Central memory CD4-positive, alpha-beta T cell (primary cell): ENCODE measurements at places on chromosomes 5 and 9.

- DNase-seq, result peak; percentile 59
Measured at GRCh38 chr5:56328753-56329560, 95.8 kb upstream of the ANKRD55 start.

DNA sequence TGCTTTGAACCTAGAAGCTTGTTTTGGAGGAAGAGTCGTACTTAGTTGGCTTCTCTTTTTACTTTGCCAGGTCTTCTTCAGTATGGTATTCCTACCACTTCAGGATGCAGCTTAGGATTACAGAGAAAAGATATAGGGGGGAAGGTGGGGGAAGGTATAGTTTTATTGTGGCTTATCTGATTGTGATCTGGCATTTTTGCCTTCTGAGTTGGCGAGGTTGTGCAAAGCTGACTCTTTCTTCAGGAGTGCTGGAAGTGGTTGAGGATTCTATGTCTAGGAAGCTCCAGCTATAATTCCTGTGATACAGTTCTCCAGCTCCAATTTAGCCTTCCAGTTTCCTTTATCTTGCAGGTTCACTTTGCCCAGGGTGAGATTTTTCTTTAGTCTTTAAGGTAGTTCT lies 7.0 kb downstream of the CDC42SE2 start:
- no peak for DNase-seq

DNA sequence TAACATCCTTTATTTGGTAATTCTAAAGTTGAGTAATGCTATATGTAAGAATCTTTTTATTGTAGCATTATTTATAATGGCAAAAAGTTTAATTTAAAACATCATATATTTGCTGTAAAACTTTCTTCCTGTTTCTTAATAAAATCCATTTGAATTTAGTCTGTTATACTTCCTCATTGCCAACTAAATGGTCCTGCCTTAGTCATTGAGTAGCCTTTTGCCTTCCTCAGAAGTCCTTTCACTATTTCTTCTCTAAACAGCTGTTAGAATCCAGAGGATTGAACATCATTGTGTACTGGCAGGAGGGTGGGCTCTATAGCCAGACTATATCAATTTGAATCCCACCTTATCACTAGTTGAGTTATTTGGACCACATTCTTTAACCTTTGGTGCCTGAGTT lies 11.0 kb downstream of the SLC44A1 start:
- DNase-seq, result no peak

DNA sequence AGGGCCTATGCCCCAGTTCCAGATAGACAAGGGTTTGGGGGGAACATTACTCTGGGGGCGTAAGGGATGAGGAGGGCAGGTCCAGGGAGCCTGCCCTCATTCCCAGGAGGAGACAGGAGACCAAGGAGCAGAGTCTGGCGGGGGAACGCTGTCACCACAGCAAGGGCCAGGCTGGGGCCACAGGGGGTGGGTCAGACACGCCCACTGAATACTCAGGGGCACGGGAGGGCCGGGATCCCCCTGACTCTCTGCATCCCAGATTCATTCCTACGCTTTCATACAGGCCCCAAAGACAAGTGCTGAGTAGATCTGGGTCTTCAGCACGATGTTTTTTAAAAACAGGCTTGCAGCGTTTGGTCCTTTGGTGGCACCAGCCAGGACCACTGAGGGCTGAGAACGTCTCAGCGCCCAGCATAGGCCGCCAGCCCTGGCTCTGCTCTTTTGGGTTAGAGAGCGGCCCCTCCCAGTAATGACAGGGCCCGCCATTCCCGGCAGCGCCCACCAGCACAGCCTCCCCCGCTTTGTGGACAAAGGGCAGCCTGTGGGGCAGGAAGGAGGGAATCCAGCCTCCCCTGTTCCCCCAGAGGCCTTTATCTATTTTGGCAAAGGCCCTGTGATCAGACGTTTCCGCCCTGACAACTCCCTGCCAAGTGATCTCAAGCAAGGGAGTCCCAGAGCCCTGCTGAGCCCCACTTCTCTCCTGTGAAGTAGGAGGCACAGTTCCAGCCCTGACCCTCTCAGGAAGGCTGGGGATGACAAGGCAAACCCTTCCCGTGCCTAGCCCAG lies 24.9 kb downstream of the NEK6 start:
- DNase-seq, result no peak

GRCh38 chr5:5140479-5141338 lies 579 bp downstream of the ADAMTS16 start:
- DNase-seq, result no peak

DNA sequence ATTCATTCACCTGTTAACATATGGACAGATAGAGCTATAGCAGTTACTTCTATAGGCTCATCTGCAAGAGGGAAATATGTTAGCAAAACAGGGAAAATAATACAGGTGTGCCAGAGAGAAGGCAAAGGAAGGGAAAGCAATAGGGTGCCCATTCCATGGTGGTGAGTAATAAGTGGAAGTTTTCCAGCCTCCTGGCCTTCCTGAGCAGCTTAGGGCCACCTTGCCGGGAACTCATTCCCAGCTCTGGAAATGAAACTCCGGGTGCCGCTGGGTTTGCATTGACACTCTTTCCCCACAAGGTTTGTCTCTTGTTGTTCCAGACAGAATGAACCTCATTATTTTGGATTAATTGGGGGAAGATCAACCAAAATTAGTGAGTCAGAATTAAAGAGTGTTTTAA lies 58.4 kb downstream of the SLC1A3 start:
- DNase-seq, result no peak

- no peak for DNase-seq
Measured at GRCh38 chr9:10562581-10563343, 50.0 kb downstream of the PTPRD start.

DNA sequence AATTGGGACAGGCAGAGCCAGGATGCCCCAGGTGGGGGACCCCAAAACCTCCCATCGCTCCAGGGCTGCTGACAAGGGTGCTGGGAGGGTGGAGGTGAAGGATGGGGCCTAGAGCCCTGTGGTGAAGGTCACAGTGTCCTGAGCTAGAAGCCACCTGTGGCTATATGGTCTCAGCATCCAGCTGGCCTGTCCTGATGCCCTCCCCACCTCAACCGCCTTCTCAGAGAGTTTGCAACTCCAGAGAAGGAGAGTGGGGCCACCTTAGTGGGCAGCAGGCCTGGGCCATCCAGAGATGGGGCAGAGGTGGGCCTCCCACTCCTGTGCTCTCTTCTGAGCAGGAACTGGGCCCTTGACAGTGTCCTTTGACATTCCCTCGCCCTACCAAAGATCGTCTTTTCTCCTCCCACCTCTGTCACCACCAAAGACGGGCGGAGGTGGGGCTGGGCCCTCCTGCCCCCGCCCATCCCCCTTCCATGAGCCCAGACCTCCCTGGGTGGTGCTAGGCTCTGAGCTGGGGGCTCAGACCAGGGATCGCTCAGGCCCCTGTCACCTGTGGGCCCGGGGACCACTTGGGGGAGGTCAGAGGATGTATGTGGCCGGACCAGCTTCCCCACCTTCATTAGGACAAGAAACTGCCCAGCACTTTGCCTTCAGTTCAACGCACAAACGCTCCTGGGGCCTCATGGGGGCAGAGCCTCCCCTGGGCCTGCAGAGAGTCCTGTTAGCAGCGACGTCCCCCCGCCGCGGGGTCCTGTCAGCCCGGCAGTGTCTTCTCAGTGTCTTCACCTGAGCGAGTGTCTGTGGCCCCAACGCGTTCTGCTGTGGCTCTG lies 10.0 kb upstream of the DOLPP1 start:
- no peak for DNase-seq

GRCh38 chr5:56183506-56183905 lies 49.6 kb downstream of the ANKRD55 start:
- DNase-seq, result no peak

- no peak for DNase-seq
Measured at GRCh38 chr9:84990416-84990815, 320.9 kb downstream of the NTRK2 start.

GRCh38 chr9:105656131-105656921 lies 5.9 kb upstream of the TAL2 start:
- no peak for DNase-seq

DNA sequence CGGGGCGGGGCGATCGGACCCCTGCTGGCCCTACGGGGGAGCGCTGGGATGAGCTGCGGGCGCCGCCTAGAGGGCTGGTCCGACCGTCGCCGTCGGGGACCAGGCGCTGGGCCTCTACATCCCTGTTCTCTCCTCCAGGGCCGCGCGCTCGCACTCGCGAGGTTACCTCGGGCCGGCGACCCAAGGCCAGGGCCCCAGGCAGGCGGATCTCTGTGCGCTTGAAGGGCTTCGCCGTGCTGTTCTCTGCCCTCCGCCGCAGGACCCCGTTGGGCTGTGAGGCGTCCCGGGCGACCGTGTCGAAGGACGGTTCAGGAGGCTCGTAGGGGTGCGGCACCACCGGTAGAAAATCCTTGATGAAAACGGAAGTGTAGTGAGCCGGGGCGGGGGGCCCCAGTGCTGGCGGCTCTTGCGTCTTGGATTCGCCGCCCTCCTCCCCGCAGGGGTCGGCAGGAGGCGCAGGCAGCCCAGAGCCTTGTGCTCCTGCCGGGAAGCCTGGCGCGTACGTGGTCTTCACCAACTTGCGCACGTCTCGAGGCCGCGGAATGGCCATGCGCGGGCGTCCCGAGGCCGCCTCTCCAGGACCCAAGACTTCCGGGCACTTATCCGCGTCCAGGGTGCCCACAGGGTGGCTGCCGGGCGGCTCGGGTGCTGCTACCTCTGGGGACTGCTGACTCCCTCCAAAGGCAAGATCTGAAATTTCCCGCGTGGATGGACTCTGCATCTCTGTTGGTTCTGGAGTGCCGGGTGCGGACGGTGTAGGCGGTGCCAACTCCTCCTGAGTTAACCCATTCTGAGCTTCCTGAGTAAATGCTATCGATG lies 2.0 kb downstream of the PROB1 start:
- peak; percentile 65 for DNase-seq

DNA sequence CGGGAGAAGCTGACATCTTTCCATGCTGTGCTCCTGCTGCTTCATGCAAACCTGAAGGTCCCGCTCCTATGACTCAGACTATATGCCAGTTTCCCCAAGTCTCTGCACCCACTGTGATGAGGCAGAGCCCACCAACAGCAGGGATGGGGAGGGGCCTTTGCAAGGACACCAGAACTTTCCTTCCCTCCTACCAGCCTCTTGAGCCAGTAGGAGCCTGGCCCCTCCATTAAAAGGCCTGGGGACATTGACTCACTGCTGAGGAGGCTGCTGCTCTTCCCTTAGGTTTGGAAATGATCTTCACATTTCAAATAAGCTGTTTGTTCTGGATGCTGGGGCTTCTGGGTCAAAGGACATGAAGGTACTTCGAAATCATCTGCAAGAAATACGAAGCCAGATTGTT lies 26.1 kb upstream of the CTSL start:
- no peak for DNase-seq

DNA sequence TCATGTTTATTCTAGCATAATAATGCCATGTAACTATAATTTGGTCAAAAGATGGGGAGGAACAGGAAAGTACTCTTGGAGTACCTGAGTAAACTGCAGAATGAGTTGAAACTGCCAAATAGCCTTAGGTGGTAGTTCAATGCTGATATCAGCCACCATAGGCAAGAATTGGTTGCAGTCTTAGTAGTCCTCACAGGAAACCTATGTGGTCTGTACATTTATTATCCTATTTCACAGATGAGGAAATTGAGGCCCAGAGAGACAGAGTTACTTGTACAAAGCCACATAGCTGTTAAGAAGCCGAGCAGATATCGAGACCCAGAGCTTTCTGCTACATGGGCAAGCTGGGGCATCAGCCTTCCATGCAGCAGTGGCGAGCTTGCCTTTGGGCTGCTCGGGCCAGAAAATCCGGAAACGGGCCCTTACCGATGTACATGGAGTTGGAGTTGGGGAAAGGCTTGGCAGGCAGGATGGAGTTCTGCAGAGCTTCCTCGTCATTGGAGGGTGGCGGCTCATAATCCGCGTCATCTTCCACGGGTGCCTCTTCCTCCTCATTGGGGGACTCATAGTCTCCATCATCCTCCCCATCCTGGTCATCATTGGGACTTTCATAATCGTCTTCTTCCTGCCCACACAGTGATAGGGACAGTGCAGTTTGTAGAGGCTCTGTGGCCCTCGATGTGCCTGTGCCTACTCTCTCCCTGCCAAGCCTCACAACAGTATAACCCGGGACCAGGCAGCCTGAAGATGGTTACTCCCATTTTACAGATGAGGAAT lies 27.1 kb downstream of the LCP2 start:
- no peak for DNase-seq

- DNase-seq, result no peak
Measured at GRCh38 chr5:82723168-82723567, 354.0 kb downstream of the TMEM167A start.

GRCh38 chr5:38772471-38772870 lies 73.3 kb upstream of the OSMR start:
- DNase-seq, result no peak

GRCh38 chr9:121956808-121957207 lies 136.3 kb downstream of the TTLL11 start:
- no peak for DNase-seq

DNA sequence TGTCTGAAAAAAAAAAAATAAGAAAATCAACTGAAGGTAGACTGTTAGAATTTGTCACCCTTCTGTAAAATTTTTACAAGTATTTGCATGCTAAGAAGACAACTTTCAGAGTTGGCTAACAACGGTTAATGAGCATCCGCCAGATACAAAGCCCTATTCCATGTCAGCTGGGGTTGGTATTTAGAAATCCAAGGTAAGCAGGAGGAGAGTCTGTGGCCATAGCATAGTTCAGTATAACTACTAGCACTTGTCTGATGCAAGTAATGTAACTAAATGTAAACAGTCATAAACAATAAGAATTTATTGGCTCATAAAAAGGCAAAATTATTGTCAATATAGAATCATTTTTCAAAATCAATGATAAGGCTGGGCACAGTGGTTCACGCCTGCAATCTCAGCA lies 45.7 kb upstream of the KDM4C start:
- DNase-seq, result no peak

DNA sequence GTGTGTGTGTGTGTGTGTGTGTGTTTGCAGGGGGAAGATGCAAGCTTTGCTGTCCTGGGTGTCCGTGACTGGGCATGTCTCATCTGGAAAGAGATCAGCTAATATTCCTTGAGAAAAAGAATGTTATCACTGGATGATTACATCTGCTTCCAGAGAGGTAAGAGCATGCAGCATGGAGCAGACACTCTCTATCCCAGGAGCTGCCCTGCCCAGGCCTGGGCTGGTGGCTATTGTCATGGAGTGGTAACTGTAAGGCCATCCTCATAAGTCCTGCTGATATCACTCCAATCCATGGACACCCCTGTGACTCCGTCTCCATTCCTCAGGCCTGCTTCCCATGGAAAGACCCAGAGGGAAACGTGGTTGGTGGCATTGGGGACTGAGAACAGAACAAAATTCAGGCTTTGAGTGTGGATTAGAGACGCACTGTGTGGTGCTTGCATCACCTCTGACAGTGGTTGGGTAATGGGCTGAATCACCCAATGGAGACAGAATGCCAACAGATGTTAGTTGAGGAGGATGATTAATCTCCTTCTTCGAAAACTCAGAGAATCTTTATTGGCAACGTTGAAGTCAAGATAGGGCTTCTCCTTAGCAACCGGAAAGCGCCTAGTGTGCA lies 52.0 kb upstream of the KCNIP1 start:
- no peak for DNase-seq

- DNase-seq, result no peak
Measured at GRCh38 chr5:109743770-109744212, 54.1 kb downstream of the MAN2A1 start.

GRCh38 chr5:672329-673160 lies 20.6 kb downstream of the TPPP start:
- DNase-seq, result peak; percentile 92

GRCh38 chr5:92886751-92887150 lies 694.3 kb downstream of the NR2F1-AS1 start:
- DNase-seq, result no peak

- DNase-seq, result no peak
Measured at GRCh38 chr5:83418356-83419321, 52.9 kb upstream of the VCAN start.
